ENCODE measurements at places on chromosomes 12 and 14. TPM values are rescaled to one million over a fixed set of nuclear protein-coding genes. Genes with fewer than 3 reads are reported as not detected.

DNA sequence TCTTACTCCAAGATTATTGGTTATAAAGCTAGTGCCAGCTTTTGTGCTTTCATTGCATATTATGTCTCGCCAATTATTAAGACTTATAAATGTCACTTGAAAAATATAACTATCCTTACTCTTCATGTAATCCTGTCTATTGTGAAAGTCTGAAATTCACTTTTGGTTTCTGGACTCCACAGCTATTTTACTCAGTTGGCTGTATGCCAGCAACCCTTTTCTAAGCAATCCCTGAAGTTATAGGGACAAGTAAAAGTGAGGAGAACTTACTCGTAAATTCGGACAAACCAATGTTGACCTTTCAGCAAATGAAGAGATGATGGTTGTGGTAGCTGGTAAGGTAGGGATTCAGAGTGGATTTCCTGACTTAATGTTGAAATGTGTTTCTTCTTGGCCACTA lies 196.3 kb downstream of the NPAS3 start:
- DNase-seq = no peak

DNA sequence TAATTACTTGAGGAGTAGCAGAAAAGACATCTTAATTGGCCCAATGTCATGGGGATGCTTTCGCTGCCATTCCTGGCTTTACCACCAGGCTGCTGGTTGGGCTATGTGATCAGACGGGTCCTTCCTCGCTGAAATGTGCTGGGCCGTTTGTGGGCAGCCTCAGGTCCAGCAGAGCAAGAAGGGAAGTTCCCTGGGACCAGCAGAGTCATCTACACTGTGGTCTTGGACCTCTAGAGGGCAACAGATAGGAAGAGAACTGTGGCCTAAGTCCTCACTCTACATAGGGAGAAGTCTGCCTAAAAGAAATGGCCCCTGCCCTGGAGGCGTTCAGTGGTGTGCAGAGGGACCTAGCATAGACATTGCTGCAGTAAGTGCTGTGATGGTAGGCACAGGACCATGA lies 10.9 kb downstream of the EVL start:
- no peak for DNase-seq

DNA sequence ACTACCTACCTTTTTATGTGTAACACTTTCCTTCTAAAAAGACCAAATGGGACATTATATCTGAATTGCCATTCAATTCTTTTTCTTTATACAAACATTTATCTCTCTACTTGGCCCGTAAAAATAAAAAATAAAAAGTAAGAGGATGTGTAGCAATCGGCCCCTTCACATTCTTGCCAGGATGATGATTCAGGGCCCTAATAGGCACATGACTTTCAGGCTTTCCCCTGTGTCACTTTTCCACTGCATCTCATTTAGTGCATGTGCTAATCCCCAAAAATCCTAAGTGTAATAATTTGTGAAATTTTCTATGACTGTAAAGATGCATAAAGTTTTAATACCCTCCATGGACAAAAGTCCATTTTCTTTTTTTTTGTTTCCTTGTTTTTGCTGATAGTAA lies 23.0 kb upstream of the ATP2B1 start:
- no peak for DNase-seq

- DNase-seq = no peak
These were observed 12.6 kb upstream of the CFAP251 start for GRCh38 chr12:121905746-121906145.

- no peak for DNase-seq
These were observed 63.6 kb downstream of the GCH1 start for GRCh38 chr14:54838931-54839512.

GRCh38 chr12:46773586-46774321 lies 52.0 kb downstream of the SLC38A4 start:
- no peak for DNase-seq

- DNase-seq = no peak
These were observed 2.0 kb downstream of the ERP27 start for GRCh38 chr12:14936224-14936861.

DNA sequence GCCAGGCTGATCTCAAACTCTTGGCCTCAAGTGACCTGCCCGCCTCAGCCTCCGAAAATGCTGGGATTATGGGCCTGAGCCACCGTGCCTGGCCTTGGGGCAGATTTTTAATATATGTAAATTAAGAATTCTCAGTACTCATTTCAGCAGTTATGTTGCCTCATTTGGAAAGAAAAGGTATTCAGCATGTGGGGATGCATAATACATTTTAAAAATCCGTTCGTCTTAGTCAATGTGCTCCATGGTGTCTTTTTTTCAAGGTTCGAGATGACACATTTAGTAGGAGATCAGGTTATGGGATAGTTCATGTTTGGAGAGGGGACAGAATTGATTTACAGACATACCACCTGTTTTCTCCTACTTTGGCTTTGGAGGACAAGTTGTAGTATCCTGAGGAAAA lies 10.2 kb downstream of the SYNE2 start:
- DNase-seq = no peak

GRCh38 chr12:9345171-9345570 lies 137.0 kb upstream of the PZP start:
- no peak for DNase-seq

DNA sequence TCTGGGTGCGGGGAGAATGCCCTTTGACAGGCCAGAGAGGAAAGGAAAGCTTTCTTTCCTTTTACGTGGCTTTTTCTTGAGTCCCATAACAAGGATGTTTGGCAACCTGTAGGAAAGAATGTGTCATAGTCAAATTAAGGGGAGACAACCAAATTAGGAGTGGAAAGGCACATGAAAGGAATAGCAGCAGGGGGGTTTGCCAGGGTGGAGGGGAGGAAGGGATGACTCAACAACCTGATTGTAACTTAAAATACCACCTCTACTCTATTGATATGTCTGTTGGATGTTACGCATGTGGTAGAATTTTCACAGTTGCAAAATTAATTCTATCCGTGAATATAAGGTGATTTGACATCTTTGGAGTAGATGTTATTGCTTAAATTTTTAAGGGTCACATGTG lies 28.5 kb upstream of the MYBPC1 start:
- DNase-seq = no peak

- DNase-seq = no peak
These were observed 126.8 kb downstream of the TRAFD1 start for GRCh38 chr12:112252184-112252583.

- DNase-seq = no peak
These were observed 791 bp downstream of the TMEM233 start for GRCh38 chr12:119594399-119594730.

The OTX2 gene
- total RNA-seq = not detected

The ZNF605 gene
- 7.1 TPM for total RNA-seq

The TPH2 gene
- total RNA-seq = not detected

All from suprapubic skin (tissue), 4 donors.